ENCODE measurements at places on chromosomes 1 and 21.
A peak's percentile ranks its signal among the peaks of the same experiment; 100 is the strongest.

DNA sequence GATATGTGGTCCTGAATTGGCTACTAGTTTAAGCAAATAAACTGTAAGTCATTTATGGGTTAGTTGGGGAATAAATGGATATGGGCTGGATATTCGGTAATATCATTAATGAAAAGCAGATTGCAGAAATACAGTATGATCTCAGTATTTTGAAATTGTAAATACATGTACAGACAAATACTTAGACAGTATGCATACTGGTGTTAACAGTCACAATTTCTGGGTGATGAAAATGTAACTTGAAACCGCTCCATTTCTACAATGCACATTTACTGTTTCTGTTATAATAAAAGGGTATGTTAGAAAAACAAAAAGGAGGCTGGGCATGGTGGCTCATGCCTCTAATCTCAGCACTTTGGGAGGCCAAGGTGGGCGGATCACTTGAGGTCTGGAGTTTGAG is 28.0 kb downstream of the BLZF1 start:
- DNase-seq = no peak

DNA sequence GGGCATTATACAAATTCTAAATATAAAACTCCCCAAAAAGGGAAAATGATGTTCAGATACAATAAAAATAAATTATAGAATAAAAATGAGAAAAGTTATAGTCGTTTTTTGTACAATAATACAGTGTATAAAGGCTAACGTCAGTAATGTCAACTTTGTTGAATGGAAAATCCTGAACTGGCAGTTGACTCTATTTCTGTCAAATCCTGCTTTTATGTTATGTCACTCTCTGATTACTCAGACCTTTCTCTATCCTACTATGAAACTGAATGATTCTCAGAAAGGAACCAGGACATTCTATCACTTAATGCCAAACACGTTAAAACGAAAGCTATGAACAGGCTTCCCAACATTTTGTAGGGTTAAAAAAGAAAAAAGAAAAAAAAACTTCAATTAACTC is 636.4 kb downstream of the USP25 start:
- no peak for DNase-seq

- DNase-seq = no peak
These were observed 182.0 kb downstream of the CDC42BPA start for GRCh38 chr1:227136210-227136820.

GRCh38 chr1:107459204-107459904 is 318.5 kb downstream of the NTNG1 start:
- no peak for DNase-seq

DNA sequence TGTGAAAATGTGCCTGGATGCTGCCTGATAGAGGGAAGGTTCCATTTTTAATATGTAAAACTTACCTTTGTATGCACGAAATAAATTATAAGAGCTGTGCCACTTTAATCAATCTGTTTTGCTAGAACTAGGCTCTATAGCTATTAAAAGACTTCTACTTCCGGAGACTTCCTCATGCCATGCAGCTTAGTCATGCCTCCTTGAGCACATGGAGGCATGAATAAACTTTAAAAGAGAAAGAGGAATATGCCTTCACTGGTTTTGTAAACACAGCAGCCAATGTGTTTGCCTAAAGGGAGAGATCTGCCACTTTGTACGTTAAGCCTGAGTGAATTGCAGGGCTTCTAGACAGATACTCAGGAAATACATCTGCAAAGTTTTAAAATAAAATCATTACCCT is 604.6 kb downstream of the LRRIQ3 start:
- DNase-seq = peak; percentile 57

GRCh38 chr1:212481438-212481767 is 48.7 kb downstream of the NENF start:
- DNase-seq = no peak

GRCh38 chr1:201358596-201358995 is 18.9 kb downstream of the TNNT2 start:
- no peak for DNase-seq

DNA sequence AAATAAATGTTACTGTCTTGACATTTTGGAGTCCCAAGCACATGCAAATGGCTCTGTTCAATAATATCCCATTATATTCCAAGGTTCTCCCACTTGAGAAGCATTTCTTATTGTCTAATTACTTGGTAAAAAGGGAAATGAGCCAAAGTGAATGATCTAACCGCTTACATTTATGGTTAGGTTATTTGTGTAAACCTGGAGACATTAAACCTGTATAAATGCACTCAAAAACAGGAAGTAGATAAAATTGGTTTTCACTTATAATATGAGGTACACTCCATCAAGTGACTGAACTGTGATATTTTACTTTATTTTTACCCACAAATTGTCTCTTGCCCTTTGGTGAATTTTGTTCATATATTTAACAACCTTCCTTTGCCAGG is 26.8 kb downstream of the KIF1B start:
- no peak for DNase-seq

GRCh38 chr1:53143527-53143926 is 1.1 kb upstream of the SLC1A7 start:
- no peak for DNase-seq

DNA sequence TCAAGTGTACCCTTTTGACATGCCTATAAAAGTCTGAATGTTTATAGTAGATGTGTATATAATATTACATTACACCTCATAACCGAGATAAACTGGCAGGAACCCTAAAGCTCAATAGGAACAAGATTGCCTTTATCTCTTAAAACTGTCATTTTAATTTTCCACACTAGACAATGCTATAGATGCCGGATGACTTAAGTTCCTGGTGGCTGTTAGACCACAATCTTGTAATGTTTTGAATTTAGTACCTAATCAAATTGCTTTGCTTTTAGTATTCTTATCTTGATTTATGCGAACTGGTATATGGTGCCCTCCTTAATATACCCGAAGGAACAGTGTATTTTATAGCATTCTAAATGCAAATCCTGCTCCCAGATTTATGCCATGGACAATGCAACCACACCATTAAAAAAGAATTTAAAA is 1397.0 kb upstream of the ADGRL4 start:
- no peak for DNase-seq

GRCh38 chr1:162200096-162200847 is 130.8 kb downstream of the NOS1AP start:
- DNase-seq = no peak

DNA sequence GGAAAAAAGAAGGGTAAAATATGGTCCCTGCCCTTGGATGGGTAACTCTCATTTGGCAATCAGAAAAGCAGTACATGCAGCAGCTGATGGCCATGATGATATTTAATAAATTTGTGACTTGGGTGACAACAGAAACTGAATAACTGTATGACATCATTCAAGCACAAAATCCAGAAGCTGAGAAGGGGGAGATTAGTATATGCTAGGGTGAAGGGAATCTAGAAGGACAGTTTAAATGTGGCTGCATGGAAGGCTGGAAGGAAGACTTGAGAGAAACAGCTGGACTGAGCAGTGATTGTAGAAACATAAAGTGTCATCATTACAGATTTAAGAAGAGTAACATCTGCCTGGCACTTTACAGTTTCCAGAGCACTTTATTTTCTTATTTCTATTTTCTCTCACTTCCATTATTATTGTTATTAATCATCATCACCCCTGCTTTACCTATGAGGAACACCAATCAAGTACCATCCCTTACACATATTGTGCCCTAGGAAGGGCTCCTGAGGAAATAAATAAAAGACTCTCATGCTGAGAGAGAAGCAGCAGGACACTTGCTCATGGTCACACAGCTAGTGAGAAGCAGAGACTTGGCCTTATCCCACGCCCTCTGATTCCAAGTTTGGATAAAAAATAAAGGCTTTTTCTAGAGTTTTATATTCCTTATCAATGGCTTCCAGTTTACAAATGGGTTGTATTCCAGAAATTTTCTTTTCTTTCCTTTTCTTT is 207.2 kb downstream of the PBX1 start:
- no peak for DNase-seq

GRCh38 chr1:153346077-153346723 is 2.4 kb downstream of the PGLYRP4 start:
- no peak for DNase-seq

DNA sequence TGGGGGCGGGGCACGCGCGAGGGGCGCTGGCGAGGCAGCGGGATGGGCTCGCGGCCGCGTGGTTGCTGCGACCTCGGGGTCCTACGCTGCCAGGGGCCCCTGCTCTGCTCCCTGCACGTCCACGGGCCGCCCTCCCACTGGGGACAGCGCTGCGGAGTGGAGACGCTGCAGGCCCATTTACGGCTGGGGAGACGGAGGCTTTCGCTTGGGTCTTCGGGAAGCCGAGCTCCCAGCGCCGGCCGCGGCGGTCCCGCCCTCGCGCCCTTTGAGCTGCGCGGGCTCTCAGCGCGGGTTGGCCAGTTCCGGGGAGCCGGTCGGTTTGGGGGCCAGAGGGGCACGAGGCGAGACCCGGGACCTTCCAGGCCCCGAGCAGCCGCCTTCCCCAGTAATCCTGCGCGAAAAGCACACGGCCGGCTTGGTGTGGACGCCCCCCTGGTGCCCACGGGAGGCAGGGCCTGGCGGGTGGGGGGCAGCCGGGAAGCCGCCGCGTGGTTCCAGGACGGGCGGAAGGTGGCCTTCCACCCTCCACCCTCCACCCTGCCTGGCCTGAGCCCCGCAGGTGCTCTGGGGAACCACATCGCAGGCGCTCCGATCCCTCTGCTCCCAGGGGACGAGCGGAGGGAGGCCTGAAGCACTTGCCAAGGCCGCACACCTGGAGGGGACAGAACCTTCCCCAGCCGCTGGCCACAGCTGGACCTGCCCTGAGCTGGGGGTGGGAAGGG is 570 bp upstream of the PEX10 start:
- no peak for DNase-seq

DNA sequence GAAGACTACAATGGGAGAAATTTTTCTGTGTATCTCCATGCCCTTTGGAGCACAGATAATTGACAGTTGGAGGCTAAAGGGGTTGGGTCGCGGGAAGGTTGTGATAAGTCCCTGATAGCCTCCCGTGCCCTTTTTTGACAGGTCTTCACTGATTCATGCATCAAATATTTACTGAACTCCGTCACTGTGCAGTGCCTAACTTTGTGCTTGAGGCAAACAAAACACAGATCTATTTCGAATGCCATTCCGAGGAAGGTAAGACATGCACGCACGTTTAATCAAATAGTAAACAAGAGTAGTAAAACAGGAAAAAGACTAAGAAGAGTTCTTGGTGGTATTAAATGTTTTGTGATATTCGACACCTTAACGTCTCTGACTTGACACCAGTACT is 494 bp upstream of the PIP5K1A start:
- no peak for DNase-seq

GRCh38 chr1:66332548-66332901 is 201.4 kb upstream of the SGIP1 start:
- no peak for DNase-seq

- DNase-seq = no peak
These were observed 164.6 kb downstream of the DNM3 start for GRCh38 chr1:172005856-172006255.

- no peak for DNase-seq
These were observed 26.2 kb downstream of the ATP1B1 start for GRCh38 chr1:169132512-169133227.

GRCh38 chr1:7223334-7224080 is 438.3 kb downstream of the CAMTA1 start:
- no peak for DNase-seq

GRCh38 chr1:200027264-200027823 is at the start of gene NR5A2:
NR5A2 (plus strand) TSS chr1:200027710; CDS start chr1:200027848, 138 bp downstream.
- DNase-seq = no peak

DNA sequence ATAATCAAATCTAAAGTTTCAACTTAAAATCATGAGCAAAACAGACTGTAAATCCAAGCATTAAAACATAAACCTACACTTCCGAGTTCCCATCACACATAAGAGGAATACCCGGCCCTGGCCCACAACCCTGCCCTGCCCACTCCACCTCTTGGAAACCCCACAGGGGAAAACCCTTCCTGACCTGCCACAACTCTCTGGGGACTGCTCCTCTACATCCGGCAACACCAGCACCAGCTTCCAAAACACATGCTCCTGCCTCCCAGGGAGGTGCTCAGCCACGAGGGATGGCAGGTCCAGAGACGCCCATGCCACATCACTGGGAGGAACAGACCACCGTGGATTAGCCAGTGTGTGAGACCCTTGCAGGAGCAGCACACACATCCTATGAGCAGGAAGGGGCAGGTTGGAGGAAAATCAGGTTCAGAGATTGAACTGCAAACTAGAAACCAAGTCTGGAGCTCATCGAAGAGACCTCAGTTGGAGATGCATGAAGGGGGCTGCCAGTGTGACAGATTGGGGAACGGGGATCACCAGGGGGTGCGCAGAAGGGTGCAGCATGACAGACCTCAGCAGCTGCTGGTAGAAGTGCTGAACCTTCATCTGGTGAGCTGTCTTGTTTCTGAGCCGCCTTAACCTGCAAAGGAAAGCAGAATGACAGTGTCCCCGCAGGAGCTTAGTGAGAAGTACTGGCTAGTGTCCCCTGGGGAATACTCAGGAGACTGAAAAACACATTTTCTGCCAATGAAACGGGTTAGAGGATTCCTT is 25.8 kb upstream of the LSS start:
- no peak for DNase-seq

- no peak for DNase-seq
These were observed 47.0 kb downstream of the C1orf198 start for GRCh38 chr1:230821346-230821745.

DNA sequence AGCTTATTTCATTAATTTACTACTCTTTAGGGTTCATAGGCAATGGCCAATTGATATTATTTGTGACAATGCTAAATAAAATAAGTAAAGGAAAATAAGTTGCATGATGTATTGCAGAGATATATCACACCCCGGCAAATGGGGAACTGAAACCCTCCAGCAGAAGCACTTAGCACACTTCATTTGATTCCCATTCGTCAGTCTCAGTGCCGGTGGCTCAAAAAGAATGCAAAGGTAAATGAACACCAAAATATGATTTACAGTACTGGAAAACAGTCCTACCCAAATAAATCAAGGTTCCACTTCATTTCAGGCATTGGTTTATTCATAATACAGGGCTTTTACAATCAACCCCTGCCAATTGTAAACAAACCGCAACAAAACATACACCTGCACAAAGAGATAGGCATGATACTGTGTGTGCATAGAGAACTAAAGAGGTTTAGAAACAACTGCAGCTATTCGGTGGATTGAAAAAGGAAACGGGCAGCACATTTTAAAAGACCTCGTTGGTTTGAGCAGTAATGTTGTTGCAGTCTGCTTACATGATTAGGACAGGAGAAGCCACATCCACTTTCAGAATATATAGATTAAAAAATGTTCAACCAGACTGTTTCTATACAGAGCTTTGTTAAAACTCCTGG is 1019.2 kb downstream of the TTLL7 start:
- DNase-seq = no peak

- no peak for DNase-seq
These were observed 27.2 kb downstream of the SYT6 start for GRCh38 chr1:114126261-114127095.

- DNase-seq = no peak
These were observed 398.9 kb downstream of the MATN1 start for GRCh38 chr1:30324251-30325084.

GRCh38 chr1:186511761-186512637 is 51.1 kb upstream of the PDC start:
- no peak for DNase-seq

GRCh38 chr1:228827019-228827418 is 91.7 kb downstream of the RHOU start:
- no peak for DNase-seq

Measured in NT2/D1 (cell line).